ENCODE measurements at places on chromosomes 1 and 21.
A peak's percentile ranks its signal among the peaks of the same experiment; 100 is the strongest.

DNA sequence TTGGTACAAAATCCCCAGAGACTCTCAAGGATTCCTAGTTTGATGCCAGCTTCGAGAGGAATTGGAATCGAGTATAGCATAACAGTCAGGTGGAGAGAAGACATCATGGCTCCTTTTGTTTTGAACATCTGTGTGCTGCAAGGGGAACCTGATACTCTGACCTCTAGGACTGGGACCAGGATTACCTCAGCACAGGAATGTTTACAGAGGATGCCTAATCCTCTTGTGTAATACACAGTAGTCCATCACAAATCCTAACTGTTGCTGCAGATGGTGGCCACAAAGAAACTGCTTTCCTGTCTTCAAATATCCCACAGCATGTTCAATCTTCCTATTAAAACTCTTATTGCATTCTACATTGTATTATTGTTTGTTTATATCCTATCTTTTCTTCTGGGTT lies 111.8 kb upstream of the PRMT6 start:
- no peak for DNase-seq
- H3K36me3 ChIP-seq, result no peaks in the 10 kb centered on the region
- H3K27me3 ChIP-seq, result no peaks in the 10 kb centered on the region
- no peak overlapping the region for H3K4me3 ChIP-seq
- no peaks in the 10 kb centered on the region for H3K4me1 ChIP-seq

GRCh38 chr1:151993734-151994496 lies at the start of gene S100A10:
Gene S100A10, minus strand, starts transcription at chr1:151993859. Its CDS starts 7,629 bp downstream, at chr1:151986230.
- peaks cover 51% of the 10 kb centered on the region for H3K4me1 ChIP-seq
- no peaks in the 10 kb centered on the region for H3K27me3 ChIP-seq
- H3K36me3 ChIP-seq, result peaks cover 39% of the 10 kb centered on the region
- H3K27ac ChIP-seq, result peak within 1 kb of the TSS; percentile 100

GRCh38 chr1:12106153-12106552 lies 43.0 kb downstream of the TNFRSF8 start:
- no peak for DNase-seq
- no peak overlapping the region for H3K27ac ChIP-seq
- H3K36me3 ChIP-seq, result no peaks in the 10 kb centered on the region
- H3K4me1 ChIP-seq, result no peaks in the 10 kb centered on the region

- no peak overlapping the region for H3K27ac ChIP-seq
- no peaks in the 10 kb centered on the region for H3K36me3 ChIP-seq
- no peaks in the 10 kb centered on the region for H3K27me3 ChIP-seq
Observed at GRCh38 chr1:79575424-79575823, 568.9 kb upstream of the ADGRL4 start.

GRCh38 chr1:2411801-2412394 lies 466 bp downstream of the PEX10 start:
- no peaks in the 10 kb centered on the region for H3K27me3 ChIP-seq
- peak overlapping the region; percentile 67 for H3K27ac ChIP-seq
- DNase-seq, result no peak
- peak overlapping the region; percentile 87 for H3K4me3 ChIP-seq
- peaks cover 21% of the 10 kb centered on the region for H3K4me1 ChIP-seq

DNA sequence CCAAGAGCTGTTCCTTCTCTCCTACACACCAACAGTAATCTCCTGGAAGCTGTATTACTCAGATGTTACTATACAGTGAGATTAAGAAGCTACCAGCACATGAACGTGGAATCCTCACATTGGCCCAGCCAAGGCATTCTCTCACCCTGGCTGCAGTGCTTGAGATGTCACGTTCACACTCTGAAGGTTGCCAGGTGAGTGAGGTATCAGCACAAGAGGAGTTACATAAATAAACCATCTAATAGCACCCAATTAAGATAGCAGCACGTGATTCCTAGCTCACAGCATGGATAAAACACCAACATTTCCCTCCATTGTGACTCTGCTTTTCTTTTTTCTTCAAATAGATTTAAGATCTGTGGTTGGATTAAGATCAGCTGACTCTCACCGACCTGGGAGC lies 182.8 kb downstream of the PLPP3 start:
- H3K27ac ChIP-seq, result no peak overlapping the region
- H3K36me3 ChIP-seq, result no peaks in the 10 kb centered on the region
- DNase-seq, result no peak
- H3K27me3 ChIP-seq, result no peaks in the 10 kb centered on the region

GRCh38 chr1:236168716-236169429 lies 26.5 kb downstream of the GPR137B start:
- H3K27ac ChIP-seq, result no peak overlapping the region
- no peak for DNase-seq
- H3K4me1 ChIP-seq, result no peaks in the 10 kb centered on the region
- H3K36me3 ChIP-seq, result no peaks in the 10 kb centered on the region

- DNase-seq, result no peak
- H3K27me3 ChIP-seq, result no peaks in the 10 kb centered on the region
- H3K4me1 ChIP-seq, result peaks cover 9% of the 10 kb centered on the region
- H3K36me3 ChIP-seq, result no peaks in the 10 kb centered on the region
- H3K27ac ChIP-seq, result no peak overlapping the region
Observed at GRCh38 chr1:30514137-30514654, 209.2 kb downstream of the MATN1 start.

DNA sequence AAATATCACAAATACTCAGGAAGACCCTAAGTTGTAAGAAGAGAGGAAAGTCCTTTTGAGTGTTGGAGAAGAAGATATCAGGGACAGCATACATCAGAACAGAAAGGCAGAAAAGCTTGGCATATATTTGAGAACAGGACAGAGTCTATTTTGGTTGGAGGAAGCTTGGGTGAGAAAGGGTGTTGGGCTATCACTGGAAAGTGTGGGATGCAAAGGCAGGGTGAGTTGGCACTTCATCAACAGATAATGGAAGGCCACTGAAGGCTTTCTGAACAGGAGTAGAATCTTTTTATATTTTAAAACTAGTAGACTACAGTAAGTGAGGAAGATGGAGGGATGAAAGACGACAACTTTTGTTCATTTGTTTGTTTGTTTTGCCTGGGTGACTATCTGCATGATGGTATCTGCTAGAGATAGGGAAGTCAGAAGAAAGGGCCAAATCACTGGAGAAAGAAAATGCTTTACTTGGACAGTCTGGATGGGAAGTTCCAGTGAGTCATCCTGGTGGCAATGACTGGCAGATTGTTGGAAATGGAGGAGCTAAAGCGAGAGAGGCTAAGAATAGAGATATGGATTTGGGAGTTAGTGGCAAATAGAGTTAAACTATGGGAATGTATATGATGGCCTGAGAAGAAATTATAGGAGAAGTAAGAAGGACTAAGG lies 33.7 kb upstream of the KCNA2 start:
- H3K36me3 ChIP-seq, result no peaks in the 10 kb centered on the region
- no peak for DNase-seq
- no peak overlapping the region for H3K4me3 ChIP-seq
- H3K27me3 ChIP-seq, result no peaks in the 10 kb centered on the region

Measured in RWPE2 (cell line).